Type B pancreatic cell (in vitro differentiated cells): ENCODE measurements at places on chromosomes 4 and X. TPM values are rescaled to one million over a fixed set of nuclear protein-coding genes. Genes with fewer than 3 reads are reported as not detected.

The SLC6A14 gene
- total RNA-seq, result 1.1 and 4.2 TPM in 2 replicates

DNA sequence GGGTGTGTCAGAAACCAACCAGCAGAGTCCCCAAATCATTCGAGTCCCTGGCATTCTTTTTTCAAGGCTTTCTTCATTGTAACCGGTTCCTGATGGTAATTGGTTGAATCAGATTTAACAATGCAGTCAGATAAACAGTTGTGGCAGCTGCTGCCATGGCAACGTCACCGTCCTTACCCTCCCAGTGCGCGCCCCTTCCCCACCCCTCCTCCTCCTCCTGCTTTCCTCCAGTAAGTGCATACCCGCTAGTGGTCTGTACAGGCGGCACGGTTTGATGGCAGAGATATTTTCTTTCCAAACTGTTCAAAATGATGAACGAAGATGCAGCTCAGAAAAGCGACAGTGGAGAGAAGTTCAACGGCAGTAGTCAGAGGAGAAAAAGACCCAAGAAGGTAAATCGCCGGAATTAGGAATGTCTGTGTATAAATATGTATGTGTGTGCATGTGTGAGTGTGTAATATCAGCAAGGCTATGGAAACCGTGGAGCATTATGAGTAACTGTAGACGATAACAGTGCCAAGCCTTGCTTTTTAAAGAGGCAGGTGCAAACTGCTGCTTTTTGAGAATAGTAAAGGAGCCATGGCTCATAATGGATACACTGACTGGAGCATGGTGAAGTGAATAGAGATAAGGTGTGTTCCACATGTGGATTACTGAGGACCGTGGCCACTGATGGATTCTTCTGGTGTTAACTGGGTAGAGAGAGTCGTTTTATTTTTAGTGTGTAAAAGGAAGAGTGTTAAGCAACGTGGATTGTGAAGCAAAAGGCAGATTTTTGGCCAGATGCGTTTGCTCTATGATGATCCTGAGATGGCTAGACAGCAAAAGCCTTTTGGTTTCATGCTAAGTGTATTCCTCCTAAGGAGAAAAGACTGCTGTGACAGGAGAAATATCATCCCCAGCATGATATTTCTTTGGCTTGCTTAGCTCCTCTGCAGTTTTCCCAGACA lies at the start of gene ANK2:
TSS of gene ANK2 (plus strand) at position 233 of the 950 bp plus-strand sequence. CDS start at position 309, 76 bp downstream.
- DNase-seq, result no peak

- DNase-seq, result no peak
Measured at GRCh38 chr4:38563707-38564495, 100.1 kb upstream of the KLF3 start.

DNA sequence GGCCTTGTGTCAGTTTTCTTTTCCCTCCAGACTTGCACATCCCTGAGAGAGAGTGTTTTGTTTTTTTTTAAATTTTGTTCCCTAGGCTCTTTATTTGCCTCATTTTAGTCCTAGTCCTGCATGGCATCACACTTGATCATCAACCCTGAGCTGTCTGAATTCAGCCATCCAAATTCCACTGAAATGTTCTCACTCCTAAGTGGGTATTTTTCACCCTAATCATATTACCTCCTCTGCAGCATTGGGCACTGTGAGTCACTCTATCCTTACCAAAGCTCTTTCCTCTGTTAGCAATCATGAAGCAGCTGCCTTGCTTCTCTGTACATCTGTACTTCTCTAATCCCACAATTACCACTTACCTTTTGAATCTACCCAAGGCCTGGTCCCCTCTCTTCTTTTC lies 356.6 kb upstream of the MAGEB2 start:
- no peak for DNase-seq

DNA sequence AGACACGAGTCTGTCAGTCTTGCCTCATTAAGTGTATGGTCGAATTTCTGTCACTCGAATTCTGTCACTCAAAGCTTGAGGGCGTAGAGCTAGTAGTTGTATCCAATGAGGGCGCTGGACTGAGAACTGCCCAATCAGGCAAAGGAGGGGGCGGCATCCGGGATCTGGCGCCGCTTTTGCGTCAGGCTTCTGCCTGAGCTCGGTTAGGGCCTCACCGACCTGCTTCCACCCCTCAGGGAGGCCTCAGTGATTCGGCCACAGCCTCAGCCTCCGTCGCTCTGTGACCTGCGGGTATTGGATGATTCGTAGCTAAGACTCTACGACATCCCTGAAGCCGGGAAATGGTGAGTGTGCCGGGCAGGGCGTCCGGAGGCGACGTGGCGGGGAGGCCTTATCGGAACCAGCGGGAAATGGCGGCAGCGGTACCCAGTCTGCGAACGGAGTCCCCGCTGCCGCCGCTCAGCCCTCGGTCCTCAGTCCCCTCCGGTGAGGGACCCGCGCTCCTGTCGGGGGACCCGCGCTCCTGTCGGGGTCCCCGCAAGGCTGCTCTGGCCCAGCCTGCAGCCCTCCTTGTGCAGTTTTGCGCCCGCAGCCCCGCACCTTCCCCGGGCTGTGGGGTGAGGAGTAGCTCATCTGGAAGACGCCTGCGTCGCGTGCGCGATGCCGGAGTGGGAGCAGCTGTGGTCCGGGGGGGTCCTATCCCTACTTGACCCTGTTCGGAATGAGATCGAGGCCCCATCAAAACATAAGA lies 88.3 kb downstream of the ZNF718 start:
- no peak for DNase-seq

DNA sequence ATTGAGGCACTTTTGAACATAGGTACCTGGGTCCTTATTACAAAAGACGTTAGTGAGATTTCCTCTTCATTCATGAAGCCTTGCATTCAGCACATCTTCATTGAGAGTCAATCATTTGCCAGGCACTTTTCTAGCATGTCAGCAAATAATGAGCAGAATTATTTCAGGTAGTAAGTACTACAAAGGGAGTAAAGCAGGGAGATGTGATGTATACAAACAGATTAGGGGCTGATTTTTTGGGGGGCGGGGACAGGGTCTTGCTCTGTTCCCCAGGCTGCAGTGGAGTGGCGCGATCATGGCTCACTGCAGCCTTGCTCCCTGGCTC lies 638 bp upstream of the CCKAR start:
- no peak for DNase-seq
